ENCODE measurements at places on chromosomes 2 and 18.

- DNase-seq = no peak
Observed at GRCh38 chr18:5964596-5964995, 69.3 kb upstream of the TMEM200C start.

DNA sequence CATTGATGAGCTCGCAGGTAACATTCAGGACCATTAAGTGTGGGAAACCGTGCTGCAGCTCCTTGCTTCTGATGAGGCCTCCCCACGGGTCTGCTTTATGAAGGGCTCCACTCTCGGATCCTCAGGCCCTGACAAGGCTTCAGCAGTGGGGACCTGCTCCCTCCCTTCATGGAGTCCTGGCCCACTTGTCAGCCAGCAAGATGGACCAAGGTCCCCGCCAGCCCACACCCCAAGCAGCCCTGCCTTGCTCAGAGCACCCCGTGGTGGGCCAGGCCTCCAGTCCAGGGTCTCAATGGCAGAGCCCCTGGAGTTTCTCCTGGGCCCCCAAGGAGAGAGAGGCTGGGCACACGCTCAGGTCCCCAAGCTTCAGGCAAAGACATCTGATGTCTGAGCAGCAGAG, 41.5 kb downstream of the CROCC2 start:
- DNase-seq = no peak

- no peak for DNase-seq
Observed at GRCh38 chr18:45569566-45570275, 45.6 kb upstream of the SLC14A2 start.

- DNase-seq = peak; percentile 36
Observed at GRCh38 chr2:177753682-177754491, 318.7 kb downstream of the PDE11A start.

GRCh38 chr2:70084973-70085710, 2.1 kb upstream of the PCBP1 start:
- no peak for DNase-seq

GRCh38 chr2:129906139-129906860, 73.2 kb upstream of the RAB6C start:
- DNase-seq = no peak

GRCh38 chr2:180734382-180734781, 246.0 kb upstream of the UBE2E3 start:
- no peak for DNase-seq

- no peak for DNase-seq
Observed at GRCh38 chr2:193496786-193497185, 1302.1 kb upstream of the TMEFF2 start.

DNA sequence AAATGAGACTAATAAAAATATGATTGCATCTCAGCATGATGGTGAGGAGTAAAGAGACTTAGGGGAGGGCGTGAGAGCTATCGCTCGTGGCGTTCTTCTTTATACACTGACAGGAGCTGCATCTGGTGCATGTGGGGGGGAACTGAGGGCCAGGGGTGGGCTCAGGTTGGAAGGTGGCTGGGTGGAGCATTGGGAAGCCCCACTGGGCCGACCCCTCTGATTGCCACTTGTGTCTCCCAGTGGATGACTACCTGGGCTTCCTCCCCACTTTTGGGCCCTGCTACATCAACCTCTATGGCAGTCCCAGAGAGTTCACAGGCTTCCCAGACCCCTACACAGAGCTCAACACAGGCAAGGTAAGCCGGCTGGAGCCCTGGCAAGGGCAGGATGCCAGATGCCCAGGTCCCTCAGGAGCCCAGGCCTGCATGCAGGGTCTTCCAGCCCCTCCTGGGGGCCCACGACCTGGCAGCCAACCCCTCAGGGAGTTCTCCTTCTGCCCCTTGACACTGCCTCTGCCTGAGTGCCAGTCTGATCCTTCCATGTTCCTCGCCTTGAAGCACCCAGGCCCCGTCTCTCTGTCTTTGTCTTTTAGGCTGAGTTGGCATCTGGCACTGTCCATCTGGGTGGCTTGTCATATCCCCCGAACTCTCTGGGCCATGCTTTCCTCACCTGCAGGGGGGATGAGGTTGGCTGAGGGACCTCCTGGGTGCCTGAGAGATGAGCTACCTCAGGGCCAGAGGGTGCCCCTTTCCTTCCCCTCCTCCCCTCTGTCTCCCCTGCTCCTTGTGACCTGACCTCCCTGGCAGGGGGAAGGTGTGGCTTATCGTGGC, 97.7 kb downstream of the DYSF start:
- DNase-seq = no peak

DNA sequence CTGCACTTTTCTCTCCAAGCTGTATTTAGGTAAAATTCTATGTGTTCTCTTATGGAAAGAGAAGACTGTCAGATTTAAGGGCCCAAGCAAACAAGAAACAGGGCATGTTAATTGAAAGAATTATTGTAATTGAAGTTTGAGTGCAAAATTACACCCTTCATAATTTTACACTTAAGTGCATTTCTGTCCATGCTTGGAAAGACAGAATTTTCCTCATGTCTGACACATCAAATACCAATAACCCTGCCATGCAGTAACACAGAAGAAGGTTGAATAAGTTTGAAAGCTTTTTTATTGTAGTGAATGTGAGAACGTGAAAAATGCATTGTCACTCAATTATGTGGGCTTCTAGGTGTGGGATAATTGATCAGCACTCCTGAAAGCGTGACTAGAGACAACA, 52.9 kb upstream of the PARD3B start:
- no peak for DNase-seq

DNA sequence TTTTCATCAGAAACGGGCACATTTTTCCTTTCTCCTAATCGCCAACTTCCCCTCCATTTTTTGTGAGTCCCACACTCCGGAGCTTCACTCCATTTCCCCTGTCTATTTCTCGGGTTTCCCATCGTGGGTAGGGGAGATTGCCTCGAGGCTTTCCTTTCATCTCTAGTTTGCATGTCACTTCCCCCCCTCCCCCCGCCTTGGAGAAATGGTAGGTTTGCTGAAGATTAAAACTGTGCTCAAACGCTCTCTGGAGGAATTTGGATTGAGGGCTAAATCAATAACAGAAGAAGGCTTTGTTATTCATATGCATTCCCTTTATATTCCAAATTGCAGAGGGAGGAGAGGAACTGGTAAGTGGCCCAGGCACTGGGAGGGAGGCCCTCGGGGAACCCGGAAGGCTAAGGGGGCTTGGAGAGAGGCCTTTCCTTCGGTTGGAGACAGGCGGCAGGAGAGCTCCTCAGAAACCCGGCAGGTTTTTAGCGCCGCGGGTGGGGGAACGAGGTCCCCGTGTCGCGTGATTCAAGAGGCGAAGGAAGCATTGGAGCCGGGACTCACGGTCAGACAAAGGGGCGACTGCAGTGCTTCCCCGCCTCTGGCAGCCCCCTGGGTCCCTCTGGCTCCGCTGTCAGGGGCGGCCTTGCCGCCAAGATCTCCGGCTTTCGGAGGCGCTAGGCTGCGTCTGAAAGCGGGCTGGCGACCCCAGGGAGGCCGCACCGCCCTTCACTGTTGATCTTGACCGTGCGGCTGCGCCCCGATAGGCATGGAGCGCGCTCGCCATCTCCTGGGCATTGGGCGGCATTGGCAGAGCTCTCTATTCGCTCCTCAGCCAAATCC, 2.4 kb upstream of the HOXD12 start:
- no peak for DNase-seq

GRCh38 chr2:100427627-100428258, 10.3 kb upstream of the CHST10 start:
- no peak for DNase-seq

- DNase-seq = no peak
Observed at GRCh38 chr2:39390216-39390615, 46.9 kb downstream of the MAP4K3 start.

- DNase-seq = no peak
Observed at GRCh38 chr18:9906481-9906880, 7.3 kb upstream of the VAPA start.

DNA sequence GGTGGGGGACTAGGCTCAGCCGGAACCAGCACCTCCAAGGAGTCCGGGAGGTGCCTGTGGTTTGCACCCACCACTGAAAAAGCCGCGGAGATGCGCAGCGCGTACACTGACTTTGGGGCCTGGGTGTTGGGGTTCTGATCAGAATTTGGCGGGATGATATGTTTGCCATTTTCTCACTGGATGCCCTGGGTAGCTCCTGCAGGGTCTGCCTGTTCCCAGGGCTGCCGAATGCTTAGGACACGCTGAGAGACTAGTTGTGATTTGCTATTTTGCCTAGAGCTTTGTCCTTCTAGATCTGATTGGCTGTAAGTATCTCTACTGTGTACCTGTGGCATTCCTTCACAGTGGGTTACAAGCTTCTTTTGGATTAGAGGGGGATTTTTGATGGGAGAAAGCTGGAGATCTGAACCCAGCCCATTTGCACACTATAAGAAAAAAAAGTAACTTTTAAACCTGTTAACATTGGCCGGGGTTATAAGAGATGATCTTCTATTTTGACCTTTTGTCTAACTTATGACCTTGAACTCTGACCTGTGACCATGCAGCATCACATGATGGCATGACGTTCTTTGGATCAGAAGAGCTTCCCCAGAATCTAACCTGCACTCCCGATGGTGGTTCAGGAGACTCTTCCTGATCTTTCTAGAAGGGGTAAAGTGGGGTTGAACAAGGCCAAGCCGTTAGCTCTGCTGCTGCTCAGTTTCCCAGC, 1.6 kb downstream of the KCNE4 start:
- no peak for DNase-seq

DNA sequence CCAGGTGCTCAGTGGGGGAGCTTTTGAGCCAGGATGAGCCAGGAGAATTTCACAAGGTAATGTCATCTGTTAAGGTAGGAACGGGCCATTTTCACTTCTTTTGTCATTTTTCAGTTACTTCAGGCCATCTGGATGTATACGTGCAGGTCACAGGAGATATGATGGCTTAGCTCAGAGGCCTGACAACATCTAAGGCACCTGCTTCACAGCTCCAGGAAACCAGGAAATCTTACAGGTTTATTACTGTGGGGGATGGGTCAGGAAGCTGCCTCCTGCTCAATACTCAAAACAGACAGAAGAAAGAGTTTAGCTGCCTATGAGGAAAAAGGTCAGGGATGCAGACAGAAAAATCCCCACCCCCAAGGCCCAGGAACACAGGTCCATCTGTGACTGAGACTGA, 364.3 kb upstream of the LRP1B start:
- DNase-seq = no peak

GRCh38 chr2:233519787-233520611, 46.6 kb downstream of the USP40 start:
- DNase-seq = no peak

DNA sequence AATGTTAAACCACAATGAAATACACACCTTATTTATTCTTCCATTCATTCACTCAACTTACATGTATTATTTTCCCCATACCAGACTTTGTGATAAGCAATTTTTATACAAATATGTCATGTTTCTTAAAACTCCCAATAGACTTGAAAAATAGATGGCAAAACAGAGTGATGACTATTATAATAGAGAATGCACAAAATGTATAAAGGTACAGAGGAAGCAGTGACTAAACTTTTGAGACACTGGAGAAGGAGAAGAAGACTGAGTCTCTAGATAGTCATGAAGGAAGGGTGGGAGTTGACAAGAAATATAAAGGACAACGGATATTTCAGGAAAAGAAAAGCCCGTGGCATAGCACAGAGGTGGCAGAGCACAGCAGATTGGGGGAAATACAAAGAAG, 198.1 kb upstream of the SLC39A10 start:
- no peak for DNase-seq

- no peak for DNase-seq
Observed at GRCh38 chr2:17995593-17995992, 117.1 kb downstream of the KCNS3 start.

GRCh38 chr2:216388046-216388884, 16.0 kb upstream of the MARCHF4 start:
- no peak for DNase-seq

DNA sequence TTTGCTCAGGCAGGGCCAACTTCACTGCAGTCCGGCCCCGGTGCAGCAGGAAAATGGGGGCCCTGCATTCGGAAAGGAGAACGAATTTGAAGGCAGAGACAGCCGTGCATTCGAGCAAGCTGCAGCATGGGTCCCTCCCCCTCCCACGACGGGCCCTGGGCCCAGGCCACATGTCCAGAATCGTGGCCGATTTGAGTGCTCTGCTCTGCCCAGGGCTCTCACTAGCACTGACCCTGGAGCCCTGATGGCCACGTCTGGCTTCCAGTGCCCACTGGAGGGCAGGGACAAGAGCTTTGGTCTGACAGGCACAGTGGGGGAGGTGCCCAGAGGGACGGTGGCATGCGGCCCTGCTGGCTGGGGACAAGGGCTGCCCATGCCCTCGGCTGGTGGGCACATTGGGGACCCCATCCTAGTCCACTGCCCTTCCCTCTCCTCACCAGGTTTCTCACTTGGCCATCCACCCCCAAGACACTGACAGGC, 14.4 kb upstream of the KLHL30 start:
- no peak for DNase-seq

GRCh38 chr2:223314811-223315210, 262.8 kb downstream of the KCNE4 start:
- no peak for DNase-seq

- no peak for DNase-seq
Observed at GRCh38 chr2:60557486-60557864, 4.0 kb upstream of the BCL11A start.

GRCh38 chr2:237391140-237391539, 22.8 kb downstream of the COL6A3 start:
- no peak for DNase-seq

Data from AG09319 (cell line).